Left hindlimb (tissue), 1 donor: ENCODE measurements at places on chromosomes 1 and 21.

GRCh38 chr1:236207121-236207520 is 64.8 kb downstream of the GPR137B start:
- no peak for DNase-seq

DNA sequence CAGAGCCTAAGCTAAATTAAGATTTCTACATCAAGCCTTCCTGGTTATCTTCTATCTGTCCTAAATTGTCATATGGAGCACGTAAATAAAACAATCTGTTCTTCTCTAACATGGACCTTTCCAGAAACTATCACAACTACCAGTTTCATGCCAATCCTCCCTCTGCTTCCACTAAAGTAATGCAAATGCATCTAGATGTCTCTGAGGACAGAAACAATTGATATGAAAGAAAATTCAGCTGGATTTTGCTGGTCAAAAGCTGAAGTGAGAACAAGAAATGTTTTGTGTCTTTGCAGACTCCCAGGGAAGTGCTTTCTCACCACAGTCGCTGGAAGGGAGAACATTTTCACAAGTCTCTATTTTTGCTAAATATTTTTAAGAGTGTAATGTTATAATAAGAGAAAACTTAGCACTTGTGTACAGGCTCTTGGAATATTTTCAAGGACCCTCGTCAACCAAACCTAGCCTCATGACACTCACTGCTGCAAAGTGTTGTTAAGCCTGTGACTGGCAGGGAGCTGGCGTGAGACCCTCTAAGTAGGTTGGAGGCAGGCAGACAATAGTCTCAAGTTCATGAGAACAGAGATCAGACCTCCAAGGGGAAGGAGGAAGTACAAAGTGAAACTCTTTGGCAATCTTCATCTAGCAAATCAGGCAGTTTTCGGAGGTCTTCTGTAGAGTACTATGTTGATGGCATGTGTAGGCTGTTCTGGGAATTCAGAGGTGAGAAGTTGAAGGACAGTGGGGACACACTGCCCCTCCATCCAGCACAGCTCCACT is 38.8 kb downstream of the DNASE2B start:
- no peak for DNase-seq

GRCh38 chr1:112997781-112998180 is 41.8 kb upstream of the SLC16A1 start:
- no peak for DNase-seq

DNA sequence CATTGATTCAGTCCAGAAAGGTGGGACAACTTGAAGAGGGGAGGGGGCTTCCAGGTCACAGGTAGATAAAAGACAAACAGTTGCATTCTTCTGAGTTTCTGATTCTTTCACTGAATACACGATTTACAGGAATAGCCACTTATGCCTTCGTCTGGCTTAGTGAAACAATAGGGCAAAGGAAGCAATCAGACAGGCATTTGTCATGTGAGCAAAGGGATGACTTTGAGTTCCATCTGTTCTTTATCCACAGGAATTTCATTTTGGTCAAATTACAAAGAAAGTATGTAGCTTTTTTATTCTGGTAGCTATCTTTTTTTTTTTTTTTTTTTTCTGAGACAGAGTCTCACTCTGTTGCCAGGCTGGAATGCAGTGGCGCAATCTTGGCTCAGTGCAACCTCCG is 202.5 kb downstream of the TTLL7 start:
- DNase-seq, result no peak

GRCh38 chr1:205922314-205922713 is 20.9 kb downstream of the SLC26A9 start:
- DNase-seq, result no peak

DNA sequence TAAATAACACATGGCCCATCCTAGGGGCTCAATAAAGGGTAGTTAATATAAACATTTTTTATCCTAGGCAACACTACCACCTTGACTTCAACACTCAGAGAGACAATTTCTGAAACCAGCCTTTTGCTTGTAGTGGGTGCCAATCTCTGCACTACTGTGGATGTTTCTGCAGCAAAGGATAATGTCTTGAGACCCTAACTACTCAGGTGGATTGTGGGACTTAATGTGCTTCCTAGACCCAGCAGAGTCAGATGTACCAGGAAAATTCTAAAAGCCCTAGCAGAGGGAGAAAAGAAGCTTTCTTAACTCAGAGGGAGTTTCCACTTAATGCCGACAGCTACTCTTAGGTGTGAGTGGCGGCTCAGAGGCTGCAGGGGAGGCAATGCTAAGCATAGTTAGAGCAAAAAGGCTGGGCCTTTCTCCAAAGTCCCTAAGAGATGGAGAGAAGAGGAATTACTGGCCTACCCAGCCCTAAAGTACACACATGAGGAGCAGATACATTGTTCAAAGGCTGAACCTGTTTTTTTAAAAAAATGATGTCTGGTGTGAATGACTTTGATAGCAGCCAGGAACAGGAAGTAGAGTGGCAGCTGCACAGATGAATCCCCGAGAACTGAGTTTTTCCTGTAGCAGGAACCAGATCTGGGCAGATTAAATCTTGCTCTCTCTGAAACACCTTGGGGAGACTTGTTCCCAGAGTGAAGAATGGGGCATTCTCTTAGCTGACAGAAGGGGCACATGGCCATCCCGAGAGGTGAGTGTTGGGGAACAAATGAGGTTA is 33.5 kb upstream of the ABCD3 start:
- no peak for DNase-seq
